ENCODE measurements at places on chromosomes 7 and 10. TPM values are rescaled to one million over a fixed set of nuclear protein-coding genes. Genes with fewer than 3 reads are reported as not detected.

The SLC39A12 gene
- total RNA-seq = under 0.01 TPM

The CALHM3 gene
- total RNA-seq = not detected

The EGR2 gene
- total RNA-seq = under 0.01 TPM

The TMEM196 gene
- not detected for total RNA-seq

The DNAH11 gene
- total RNA-seq = 0.20 TPM

The NME8 gene
- total RNA-seq = not detected

The SERPINE1 gene
- 170 TPM for total RNA-seq

The TMEM229A gene
- not detected for total RNA-seq

The RBP3 gene
- not detected for total RNA-seq

The TRIL gene
- 15.0 TPM for total RNA-seq

The ZNF92 gene
- 2.8 TPM for total RNA-seq

The MMRN2 gene
- 96.3 TPM for total RNA-seq

The PNLIPRP1 gene
- total RNA-seq = not detected

The ERVW-1 gene
- not detected for total RNA-seq

The PHF14 gene
- total RNA-seq = 19.8 TPM

The CALML5 gene
- total RNA-seq = not detected

The UCN3 gene
- total RNA-seq = not detected

The C7orf57 gene
- total RNA-seq = not detected

The AMZ1 gene
- total RNA-seq = not detected

The SPAM1 gene
- not detected for total RNA-seq

The NUTM2E gene
- not detected for total RNA-seq

The AEBP1 gene
- total RNA-seq = 19.8 TPM

The METTL2B gene
- total RNA-seq = 18.5 TPM

The ZNF800 gene
- 9.9 TPM for total RNA-seq

The ITPRID1 gene
- not detected for total RNA-seq

The HOXA13 gene
- total RNA-seq = not detected
